ENCODE measurements at places on chromosomes 2 and 18.

GRCh38 chr2:52862801-52863200 is 904.8 kb upstream of the CHAC2 start:
- DNase-seq: no peak

DNA sequence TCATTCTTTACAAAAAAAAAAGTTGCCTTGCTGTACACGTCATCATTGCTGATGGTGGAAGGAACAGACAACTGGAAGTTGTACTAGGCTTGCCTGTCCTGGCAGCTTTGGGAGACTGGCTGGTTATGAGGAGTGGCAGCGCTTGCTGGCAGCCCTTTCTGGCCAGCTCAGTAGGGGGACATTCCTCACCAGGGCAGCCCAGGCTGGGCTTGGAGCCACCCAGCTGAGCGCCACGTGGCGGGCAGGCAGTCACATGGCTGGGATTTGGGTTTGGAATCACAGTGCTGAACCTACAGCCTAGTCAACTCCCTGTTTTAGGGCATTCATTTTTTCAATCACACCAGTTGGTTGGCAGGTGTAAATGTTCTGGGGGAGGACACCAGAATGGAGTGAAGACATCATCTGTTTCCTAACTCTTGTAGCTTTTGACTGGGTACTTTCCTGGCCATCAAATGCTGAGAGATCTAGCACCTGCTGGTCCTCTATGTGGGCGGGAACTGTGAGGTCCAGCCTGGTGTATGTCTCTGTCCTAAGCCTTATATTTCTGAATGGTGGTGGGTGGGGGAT is 139.3 kb downstream of the SETBP1 start:
- DNase-seq: peak; percentile 57

GRCh38 chr2:30148850-30149249 is 2.0 kb downstream of the YPEL5 start:
- DNase-seq: no peak

- no peak for DNase-seq
Observed at GRCh38 chr18:62663731-62664336, 51.5 kb upstream of the PHLPP1 start.

DNA sequence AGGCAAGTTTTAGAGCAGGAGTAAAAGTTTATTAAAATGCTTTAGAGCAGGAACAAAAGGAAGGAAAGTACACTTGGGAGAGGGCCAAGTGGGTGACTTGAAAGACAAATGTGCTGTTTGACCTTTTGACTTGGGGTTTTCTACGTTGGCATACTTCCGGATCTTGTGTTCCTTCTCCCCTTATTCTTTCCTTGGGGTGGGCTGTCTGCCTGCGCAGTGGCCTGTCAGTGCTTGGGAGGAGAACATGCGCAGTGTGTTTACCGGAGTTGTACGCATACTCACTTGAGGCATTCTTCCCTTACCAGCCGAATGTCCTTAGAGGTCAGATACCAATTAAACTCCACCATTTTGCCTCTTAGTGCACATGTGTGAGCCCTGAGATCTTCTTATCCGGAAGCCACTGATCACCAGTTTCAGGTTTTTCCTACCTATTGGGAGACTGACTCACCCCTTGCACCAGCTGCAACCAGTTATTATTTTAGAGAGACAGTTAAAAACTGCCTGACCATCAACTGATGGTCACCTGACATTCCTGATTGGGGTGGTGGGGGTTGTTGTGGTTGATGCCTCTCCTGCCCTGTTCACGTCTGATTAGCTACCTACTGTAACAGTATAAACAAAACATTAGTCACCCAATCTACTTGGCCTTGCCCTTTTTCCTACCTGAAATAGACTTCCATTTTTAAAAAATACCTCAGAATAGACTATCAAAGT is 67.5 kb downstream of the NYAP2 start:
- DNase-seq: no peak

- DNase-seq: no peak
Observed at GRCh38 chr2:1658394-1659151, 85.7 kb downstream of the PXDN start.

- no peak for DNase-seq
Observed at GRCh38 chr2:166170356-166170755, 42.5 kb upstream of the SCN1A start.

DNA sequence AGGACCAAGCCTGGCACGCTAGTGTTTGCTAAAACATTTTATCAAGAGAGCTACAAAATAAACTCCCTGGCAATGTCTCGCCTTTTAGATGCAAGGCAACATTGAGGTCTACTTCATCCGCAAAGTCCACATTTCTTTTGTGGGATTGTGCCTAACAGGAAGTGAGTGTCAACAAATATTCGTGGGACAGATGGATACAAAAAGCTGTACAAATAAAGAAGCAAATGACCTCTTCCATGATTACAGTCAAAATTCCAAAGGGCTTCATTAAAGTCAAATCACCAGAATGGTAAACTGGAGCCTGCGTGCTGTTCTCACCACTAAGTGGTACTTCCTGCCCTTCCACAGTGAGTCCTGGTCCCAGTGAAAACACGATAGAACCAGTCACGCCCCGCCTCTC is 40.4 kb downstream of the L3MBTL4 start:
- DNase-seq: no peak

DNA sequence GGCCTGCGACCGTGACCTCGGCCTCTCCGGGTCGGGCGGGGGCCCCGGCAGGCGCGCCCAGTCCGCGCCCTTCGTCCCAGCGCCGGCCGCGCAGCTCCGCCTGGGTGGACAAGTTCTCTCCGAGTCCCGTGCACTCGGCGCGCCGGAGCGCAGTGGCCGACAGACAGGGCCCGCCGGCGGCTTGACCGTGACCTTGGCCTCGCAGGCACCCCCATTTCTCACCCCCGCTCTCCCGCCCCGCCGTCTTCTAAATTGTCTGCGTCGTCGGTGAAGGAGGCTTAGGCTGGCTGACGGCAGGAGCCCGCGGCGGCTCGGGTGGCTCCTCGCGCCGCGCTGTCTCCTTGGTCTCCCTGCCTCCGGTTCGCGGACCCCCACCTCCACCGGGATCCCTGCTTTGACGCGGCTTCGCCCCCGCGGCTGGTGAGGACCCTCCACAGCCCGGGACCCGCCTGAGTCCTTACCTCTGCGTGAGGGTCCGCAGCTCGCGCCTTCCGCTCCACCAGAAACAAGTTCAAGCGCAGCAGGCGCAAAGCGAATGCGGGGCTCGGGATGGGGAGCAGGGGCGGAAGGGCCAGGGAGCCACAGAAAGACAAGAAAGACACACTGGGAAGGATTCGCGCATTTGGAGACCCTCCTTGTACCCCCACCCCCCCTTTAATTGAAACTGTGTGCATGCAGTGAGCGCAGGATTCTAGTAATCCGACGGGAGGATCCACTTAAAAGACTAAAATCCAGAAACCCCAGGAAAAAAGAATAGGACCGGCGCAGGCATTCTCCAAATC is 4.0 kb downstream of the PTGR3 start:
- DNase-seq: no peak

- no peak for DNase-seq
Observed at GRCh38 chr2:178829981-178830380, 22.8 kb upstream of the TTN start.

DNA sequence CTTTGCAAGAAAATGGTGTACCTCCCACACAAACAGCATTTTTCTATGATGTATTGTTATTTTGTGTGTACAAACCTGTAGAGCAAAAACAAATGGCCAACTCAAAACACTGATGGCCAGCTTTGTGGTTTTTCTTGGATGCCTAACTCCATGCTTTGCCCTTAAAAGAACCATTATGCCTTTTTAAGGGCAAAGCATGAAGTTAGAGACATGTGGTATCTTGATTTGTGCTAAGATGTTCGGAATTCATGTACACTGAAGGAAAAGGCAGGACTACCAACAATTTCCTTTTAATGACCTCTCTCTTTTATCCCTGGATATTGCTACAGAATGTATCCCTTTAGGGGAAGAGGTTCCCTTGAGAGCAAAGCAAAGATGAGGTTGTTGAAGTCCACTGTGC is 273.6 kb downstream of the SCG2 start:
- DNase-seq: no peak

DNA sequence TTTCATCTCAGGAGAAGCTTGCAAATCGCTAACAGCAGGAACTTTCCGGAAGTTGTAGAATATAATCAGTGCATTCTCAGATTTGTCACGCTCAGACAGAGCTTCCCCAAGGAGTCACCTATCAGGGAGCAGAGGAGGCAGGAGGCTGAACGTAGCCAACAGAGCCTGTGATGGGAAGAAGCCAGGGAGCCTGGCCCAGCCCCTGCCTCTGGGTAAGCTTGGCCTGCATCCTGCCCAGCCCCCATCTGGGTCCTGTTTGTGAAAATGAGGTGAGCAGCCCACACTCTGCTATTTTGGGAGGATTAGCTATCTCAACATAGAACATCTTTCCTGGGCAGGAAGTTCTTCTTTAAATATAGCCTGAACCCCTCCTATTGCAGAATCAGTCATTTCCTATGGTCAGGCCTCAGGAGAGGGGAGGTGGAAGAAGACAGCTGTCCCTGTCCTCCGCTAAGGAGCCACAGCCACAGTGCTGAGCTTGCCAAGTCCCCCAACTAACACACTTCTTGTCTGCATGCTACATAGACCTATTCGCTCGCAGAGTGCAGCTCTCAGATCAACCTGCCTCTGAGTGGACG is 19.2 kb upstream of the PKDCC start:
- no peak for DNase-seq

- DNase-seq: no peak
Observed at GRCh38 chr2:102313471-102313870, 2.1 kb downstream of the IL1RL1 start.

DNA sequence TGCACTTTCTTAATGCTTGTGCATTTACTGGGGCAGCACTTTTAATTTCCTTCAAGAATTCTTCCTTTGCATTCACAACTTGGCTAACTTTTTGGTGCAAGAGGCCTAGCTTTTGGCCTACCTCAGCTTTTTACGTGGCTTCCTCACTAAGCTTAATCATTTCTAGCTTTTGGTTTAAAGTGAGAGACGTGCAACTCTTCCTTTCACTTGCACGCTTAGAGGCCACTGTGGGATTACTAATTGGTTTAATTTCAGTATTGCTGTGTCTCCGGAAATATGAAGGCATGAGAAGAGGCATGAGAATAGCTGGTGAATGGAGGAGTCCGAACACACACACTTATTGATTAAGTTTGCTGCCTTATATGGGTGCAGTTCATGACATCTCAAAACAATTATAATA is 354.1 kb downstream of the DLGAP1 start:
- DNase-seq: no peak

- peak; percentile 9 for DNase-seq
Observed at GRCh38 chr18:47772374-47773248, 157.8 kb downstream of the SMAD2 start.

DNA sequence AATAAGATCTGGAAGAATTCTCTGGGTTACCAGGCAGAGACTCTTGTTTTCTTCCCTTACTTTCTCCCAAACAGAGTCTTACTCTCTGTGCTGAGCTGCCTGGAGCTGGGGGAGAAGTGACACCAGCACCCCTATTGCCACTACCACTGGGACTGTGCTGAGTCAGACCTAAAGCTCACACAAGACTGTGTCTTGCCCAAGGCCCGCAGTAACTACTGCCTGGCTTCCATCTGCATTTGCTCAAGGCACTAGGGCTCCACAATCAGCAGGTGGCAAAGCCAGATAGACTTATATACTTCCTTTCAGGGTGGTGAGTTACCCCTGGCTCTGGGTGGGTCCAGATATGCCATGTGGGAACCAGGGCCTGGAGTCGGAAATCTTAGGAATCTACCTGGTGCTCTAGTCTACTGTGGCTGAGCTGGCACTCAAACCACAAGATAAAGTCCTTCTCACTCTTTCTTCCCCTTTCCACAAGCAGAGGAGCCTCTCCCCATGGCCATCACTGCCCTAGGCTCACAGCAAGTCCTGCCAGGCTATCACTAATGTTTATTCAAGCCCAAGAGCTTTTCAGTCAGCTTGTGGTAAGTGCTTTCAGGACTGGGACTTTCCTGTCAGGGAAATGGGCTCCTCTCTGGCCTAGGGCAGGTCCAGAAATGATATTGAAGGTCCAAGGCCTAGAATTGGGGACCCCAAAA is 27.6 kb upstream of the SERPINB2 start:
- no peak for DNase-seq

GRCh38 chr2:8202132-8202531 is 479.7 kb upstream of the ID2 start:
- DNase-seq: peak; percentile 85

- DNase-seq: no peak
Observed at GRCh38 chr18:12599966-12600365, 57.9 kb downstream of the SPIRE1 start.

Measured in G401 (cell line).